ENCODE measurements at places on chromosomes 7 and 10.

DNA sequence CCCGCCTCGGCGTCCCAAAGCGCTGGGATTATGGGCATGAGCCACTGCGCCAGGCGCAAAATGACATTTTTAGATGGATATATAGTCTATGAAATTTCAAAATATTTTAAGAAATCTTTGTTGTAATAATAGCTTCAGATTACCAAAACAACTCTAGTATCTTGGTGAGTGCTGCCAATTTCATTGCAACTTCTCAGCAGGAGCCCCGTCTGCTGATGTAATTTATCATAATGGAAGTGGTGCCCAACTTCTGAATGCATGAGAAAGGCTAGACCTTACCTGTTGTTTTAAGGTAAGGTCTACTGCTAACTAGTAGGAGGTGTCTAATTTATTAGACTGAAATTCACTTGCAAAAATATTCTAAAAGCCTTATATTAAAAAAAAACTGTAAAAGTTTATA is 20.0 kb downstream of the PDSS1 start:
- DNase-seq = no peak

GRCh38 chr10:2188371-2188770 is 451.0 kb upstream of the ADARB2 start:
- DNase-seq = no peak

GRCh38 chr10:104209575-104210198 is 22.5 kb downstream of the CFAP43 start:
- no peak for DNase-seq

- DNase-seq = no peak
Observed at GRCh38 chr10:71725998-71726579, 6.5 kb upstream of the C10orf105 start.

DNA sequence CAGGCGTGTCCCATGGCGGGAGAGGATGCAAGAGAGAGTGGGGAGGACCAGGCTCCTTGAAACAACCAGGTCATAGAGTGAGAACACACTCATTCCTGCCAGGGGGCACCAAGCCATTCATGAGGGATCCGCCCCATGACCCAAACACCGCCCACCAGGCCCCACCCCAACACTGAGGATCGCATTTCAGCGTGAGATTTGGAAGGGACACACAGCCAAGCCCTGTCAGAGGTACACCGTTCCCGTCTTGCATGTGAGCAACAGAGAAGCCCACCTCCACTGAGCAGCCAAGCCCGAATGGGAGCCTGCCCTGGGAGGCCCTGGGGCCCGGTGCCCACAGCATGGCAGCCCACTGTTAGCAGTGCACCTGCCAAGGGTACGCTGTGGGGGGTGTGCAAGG is 7.9 kb upstream of the ARPC1B start:
- DNase-seq = no peak

- no peak for DNase-seq
Observed at GRCh38 chr10:113041841-113042750, 92.0 kb downstream of the TCF7L2 start.

DNA sequence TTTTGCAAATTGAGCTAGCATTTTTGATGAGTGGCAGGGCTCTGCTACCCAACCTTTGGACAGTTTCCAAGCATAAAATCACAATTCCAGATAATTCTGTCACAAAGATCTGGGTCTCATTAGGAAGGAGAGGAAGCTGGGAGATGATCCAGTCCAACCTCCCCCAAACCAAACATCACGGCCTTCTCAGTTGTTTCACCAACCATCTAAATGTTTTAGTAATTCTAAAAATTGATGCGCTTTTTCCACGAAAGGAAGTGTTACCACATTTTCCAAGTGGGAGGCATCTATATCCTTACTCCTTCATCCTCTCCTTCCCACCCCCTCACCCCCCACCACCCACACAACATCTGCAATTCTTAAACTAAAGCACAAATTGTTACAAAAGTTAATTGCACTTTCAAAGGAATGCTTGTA is 108.3 kb downstream of the EGFR start:
- DNase-seq = no peak

DNA sequence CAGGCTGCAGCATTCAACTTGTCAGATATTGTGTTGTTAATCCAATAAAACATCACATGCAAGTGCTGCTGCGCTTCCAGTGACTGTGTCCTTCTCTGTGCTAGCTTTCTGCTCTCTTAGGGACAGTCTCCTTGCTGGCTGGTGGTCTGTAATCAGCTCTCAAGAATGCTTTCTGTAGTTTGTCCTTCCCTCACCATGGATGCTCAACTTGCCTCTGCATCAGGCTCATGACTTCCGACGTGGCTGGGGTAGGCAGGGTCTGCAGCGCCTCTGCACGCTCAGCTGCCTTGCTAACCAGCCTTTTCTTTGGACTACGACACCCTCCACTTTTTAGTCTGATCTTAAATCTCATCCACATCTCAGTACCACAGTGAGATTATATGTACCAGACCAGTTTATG is 58.3 kb downstream of the MMRN2 start:
- DNase-seq = no peak

- no peak for DNase-seq
Observed at GRCh38 chr10:117933036-117933435, 113.7 kb downstream of the RAB11FIP2 start.

DNA sequence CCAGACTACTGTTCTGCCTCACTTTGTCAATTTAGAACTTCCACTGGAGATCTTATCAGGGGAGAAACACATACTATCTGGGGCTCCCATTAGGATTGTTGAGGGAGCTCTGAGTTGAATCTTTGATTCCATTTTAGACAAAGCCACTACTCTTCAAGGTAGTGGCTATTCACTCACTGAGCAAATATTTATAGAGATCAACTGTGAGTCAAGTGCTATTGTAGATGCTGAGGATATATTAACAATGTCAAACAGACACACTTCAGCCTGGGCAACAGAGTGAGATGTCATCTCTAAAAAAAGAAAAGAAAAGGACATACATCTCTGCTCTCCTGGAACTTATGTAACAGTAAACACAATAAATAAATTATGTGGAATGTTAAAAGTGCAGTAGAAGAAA is 315.3 kb downstream of the PTEN start:
- no peak for DNase-seq

DNA sequence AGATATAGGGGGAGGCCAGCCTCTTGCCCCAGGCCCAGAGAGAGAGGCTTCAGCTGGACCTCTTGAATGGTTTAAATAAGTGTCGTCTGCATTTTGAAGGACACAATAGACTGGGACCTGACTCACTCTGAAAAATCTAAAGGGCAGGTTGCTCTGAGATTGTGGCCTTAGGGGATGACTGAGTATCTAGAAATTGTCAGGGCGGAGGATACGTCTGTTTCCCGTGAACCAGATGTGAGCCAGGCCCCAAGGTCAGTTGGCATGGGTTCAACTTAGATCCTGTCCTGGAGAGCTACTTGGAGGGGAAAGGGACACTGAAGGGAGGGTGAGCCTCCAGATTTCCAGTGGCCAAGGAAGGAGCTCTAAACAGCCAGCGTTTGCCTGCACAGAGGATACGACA is 110.2 kb downstream of the CHN2 start:
- peak; percentile 55 for DNase-seq

GRCh38 chr7:151020231-151020630 is 4.1 kb downstream of the ATG9B start:
- DNase-seq = no peak

- DNase-seq = no peak
Observed at GRCh38 chr10:126684171-126684745, 13.8 kb upstream of the C10orf90 start.

- DNase-seq = no peak
Observed at GRCh38 chr10:31694929-31695837, 233.4 kb downstream of the ARHGAP12 start.

DNA sequence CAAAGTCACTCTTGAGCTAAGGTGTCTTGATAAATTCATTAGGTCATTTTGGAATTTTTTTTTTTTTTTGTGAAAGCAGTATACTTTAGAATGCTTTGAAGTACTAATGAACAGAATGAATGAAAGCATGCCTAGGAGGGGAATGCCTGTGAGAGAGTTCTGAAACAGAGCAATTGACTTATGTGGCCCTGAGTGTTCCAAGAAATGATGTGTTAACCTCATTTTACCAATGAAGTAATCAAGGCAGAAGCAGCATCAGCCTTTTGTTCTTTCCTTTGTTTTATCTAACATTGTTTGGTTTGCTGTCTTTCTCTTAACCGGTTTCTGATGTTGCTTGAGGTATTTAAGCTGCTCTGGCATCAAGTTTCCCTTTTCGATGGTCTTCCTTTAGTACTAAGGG is 154.6 kb upstream of the HGF start:
- no peak for DNase-seq

DNA sequence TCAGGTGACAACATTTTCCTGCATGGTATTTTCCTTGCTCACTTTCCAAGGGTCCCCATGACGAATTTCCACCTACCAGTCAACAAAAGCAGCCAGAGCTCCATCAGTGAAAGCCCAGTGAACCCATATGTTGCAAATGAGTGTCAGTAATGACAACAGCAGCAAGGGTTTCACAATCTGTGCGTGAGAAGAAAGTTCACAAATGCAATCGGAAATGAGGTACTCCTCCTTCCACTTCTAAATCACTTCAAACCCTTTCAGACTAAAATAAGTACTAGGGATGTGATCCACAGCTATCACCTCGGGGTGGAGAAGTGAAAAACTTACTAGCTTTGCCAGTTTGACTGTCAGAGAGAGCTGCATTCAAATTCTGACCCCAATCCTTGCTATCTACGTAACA is 55.6 kb upstream of the BET1 start:
- no peak for DNase-seq

- DNase-seq = no peak
Observed at GRCh38 chr7:4550117-4550516, 132.0 kb upstream of the FOXK1 start.

- no peak for DNase-seq
Observed at GRCh38 chr7:152869041-152869676, 109.6 kb downstream of the ACTR3B start.

- no peak for DNase-seq
Observed at GRCh38 chr7:92944633-92945032, 108.3 kb upstream of the CDK6 start.

DNA sequence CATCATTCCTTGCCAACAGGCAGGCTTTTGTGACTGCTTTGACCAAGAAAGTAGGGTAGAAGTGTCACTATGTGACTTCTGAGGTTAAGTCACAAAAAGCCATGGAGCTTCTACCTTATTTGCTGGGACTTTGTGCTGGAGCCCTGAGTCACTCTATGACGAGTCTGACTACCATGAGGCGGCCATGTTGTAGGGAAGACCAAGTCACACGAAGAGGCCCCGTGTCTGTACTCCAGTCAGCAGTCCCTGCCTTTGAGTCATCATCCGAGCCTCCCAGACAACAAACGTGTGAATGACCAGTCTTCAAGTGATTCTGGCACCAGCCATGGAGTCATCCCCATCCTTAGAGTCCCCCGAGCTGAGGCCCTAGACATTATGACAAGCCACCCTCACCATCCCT is 3.5 kb upstream of the MYL10 start:
- DNase-seq = no peak

DNA sequence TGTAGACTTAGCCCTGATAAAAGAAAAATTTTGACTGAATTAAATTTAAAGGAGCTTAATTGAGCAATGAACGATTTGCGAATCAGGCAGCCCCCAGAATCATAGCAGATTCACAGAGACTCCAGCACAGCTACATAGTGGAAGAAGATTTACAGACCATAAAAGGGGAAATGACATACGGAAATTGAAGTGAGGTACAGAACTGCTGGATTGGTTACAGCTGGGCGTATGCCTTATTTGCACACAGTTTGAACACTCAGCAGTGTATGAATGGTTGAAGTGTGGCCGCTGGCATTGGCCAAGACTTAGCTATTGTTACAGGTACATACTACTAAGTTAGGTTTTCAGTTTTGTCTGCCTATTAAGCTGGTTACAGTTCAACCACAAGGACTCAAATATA is 433.5 kb upstream of the CELF2 start:
- DNase-seq = no peak
